ENCODE measurements at places on chromosomes 16 and 17. TPM values are rescaled to one million over a fixed set of nuclear protein-coding genes. Genes with fewer than 3 reads are reported as not detected.

KRTAP4-3 gene
- not detected for total RNA-seq

AFMID gene
- total RNA-seq = 28.2 TPM

DNA sequence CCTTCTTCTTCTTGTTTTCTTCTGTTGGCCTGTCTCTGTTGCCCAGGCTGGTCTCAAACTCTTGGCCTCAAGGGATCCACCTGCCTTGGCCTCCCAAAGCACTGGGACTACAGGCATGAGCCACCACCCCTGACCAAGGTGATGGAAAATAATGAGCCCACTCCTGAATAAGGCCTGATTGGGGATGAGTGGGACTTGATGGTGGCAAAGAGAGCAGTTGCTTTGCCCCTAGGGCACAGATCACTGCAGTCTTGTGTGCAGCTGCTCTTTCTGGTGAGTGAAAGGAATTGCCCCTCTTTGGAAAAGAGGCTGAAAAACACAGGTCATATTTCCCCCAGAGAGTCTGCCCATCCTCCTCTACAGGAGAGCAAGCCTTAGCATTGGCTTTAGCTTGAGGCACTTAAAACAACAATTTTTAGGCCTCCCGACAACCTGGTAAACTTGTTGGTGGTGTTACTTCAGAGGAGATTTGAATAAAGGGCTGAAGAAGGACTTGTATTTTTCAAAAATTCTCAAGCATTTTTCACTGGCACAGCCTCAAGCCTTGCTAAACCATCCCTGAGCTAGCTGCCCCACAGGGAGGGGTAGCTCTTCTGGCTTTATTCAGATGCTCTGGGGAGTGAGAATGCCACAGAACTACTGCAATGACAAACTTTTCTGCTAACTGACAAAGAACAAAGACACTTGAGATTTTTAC is 6.1 kb upstream of the PDP2 start:
- no peak overlapping the region for H3K27ac ChIP-seq
- DNase-seq = no peak
- no peak overlapping the region for H3K4me3 ChIP-seq
- no peaks in the 10 kb centered on the region for H3K27me3 ChIP-seq

- no peak overlapping the region for H3K4me3 ChIP-seq
- no peaks in the 10 kb centered on the region for H3K4me1 ChIP-seq
- peak overlapping the region; percentile 80 for H3K27ac ChIP-seq
- H3K27me3 ChIP-seq = no peaks in the 10 kb centered on the region
These were observed 12.8 kb downstream of the CANT1 start for GRCh38 chr17:78996781-78997201.

DNA sequence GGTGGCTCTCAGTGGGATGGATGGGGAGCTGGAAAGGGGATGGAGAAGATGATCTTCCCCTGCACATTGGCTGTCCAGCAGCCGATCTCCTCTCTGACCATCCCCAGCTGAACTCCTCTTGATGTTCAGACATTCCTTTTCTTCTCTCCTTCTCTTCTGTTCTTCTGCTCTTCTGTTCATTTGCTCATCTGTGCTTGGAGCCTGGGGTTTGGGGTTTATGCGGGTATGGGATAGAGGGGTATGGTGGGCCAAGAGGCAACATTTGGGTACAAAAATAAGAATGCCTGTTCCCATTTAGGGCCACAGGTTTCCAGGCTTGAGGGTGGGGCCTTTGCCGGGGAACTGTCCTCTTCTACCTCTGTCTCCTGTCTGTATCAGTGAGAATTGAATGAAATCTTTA is 205.4 kb upstream of the XYLT1 start:
- H3K4me1 ChIP-seq = no peaks in the 10 kb centered on the region
- H3K27ac ChIP-seq = no peak overlapping the region

- no peak for DNase-seq
- H3K36me3 ChIP-seq = no peaks in the 10 kb centered on the region
- no peak overlapping the region for H3K27ac ChIP-seq
These were observed 51.3 kb downstream of the MEAK7 start for GRCh38 chr16:84453061-84453752.
